ENCODE measurements at places on chromosomes 11 and 22.

DNA sequence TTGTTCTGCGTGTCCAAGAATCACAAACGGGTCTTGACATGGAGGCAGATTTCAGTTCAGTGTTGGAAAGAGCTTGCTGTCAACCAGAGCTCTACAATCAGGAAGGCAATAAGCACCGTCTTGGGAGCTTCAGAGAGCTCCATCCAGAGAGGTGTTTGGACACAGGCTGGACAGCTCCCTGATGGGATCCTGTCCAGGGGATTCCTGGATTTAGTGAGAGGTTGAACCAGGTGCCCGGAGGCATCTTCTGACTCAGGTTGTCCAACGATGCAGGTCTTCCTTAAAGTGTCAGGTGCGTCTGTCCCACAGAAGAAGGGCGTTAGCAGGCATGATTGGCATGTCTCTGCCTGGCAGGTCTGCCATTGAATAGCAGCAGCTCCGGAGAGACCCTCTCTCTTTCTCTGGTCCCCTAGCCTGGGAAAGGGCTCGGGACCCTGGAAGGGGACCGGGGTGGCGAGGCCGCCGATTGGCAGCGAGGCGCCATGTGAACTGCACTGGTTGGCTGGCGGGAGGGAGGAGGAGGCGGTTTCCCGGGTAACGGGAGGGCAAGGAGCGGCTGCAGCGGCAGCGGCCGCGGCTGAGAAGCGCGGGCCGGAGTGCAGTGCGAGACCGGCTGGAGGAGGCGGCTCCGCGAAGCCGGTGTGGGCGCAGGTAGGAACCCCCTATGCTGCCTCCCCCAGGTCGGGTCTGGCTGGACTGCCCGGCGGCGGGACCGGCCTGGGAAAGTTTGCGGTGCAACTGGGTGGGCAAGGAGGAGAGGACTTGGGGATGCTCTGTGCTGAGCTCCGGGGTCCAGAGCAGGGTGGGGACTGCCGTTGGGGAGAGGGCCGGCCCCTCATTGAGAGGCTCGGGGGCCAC lies 104.1 kb upstream of the E2F8 start:
- peak; percentile 59 for DNase-seq

- no peak for DNase-seq
Observed at GRCh38 chr11:35949242-35949641, 5.4 kb downstream of the LDLRAD3 start.

DNA sequence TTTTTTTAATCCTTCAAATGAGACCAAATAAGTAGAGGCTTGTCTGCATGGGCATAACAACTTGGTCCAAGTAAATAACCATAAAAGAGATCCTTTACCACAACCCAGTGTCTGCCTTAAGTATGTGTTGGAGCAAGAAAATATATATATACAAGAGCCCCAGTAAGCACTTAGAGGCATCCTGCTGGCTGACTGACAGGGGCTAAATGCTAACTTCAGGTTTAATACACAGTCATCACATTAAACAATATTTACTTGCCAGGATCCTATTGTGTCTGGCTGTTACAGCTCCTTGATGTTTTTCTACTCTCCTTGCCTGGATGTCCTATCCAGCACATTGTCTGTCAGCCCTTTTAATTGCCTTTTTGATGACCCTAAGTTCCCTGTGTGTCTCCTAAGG lies 37.5 kb upstream of the MMP20 start:
- DNase-seq, result no peak

DNA sequence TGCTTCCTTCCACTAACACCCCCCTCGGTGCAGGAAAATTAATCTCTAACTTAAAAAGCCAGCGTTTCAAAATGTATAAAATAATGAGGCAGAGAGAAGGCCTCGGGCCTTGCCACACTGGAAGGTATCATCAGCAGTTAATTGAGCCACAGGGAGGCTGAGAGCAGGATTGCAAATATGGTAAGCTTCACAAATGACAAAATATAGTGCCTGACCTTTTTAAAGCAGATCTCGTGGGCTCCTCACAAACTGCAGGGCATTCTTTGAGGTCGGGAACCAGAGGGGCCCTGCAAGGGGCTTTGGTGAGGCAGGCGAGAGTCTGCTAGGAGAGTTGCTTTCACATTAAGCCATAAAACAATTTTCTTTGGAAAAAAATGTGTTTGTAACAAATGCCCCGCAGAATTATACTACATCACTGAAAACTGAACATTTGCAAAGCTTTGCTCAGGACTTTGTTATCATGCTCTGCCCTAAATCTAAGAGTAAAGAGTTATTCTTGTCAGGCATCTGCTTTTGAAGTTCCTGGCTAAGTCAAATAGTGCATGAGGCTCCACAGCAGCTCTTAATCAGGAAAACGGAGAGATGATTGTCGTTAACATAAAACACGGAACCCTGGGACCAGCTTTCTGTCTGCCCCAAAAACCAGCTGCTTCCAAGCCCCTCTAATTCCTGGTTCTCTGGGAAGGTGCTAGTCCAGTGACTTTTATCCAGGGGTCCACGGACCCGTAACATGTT lies 61.4 kb upstream of the SYT13 start:
- no peak for DNase-seq

DNA sequence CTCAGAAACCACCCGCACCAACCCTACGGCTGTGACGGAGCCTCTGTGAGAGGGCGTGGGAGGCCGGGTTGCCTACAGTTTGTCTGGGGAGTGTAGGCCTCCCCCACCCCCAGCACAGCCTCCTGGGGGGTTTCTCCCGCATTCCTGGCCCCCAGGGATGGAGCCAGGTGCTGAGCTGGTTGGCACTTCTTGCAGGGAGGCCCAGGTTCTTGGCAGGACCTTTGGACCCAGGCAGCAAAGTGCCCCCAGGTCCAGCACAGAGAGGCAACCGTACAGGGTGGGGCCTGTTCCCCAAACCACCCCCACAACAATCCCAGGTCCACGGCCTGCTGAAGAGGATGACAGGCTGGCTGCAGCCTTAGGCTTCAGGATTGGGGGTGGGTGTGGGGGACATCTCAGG lies 36.5 kb downstream of the MACROD1 start:
- DNase-seq, result no peak

GRCh38 chr22:42969348-42969975 lies 45.5 kb downstream of the PACSIN2 start:
- no peak for DNase-seq

DNA sequence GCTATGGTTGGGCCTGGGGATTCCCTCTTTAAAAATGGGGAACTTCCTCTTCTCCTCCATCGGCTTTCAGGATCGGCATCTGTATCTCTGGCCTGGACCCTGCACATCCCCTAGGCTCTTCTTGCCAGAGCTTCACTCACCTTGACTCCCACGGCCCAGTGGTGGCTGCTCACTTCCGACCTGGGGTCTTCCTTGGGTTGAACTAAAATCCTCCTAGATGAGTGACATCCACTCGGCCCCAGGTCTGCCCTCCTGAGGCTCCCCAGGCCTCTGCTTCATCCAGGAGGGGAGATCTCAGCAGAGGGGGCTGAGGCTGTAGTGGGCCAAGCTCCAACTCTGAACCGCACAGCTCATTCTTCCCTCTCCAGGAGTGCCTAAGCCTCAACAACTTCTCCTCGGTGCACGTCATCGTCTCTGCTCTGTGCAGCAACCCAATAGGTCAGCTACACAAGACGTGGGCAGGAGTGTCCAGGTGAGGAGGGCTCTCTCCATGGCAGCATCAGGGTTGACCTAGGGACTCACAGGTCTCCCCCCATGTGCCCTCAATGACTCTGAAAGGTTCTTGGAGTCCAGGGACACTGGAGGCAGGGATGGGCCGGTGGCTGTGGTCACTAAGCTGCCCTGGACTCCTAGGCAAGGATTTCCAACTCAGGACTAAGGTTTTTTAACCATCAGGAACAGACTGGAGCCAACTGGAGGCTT lies 3.3 kb downstream of the RGL4 start:
- no peak for DNase-seq

DNA sequence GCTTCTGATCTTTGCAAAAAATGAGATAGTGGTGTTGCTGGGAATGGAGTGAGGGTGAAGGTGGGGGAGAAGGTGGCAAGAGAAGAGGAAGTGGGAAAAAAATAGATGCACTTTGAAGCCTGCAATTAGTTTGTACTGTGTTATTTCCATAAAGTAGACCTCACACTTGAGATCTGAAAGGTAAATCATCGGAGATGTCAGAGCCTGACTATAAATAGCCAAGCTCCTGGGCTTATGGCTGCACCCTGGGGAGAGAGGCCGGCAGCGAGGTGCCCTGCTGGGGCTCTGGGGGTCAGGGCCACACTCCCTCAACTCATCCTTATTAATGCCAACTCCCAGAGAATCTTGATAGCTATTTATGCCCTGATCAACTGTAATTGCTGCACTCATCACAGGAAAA lies 134.4 kb downstream of the NXPE2 start:
- DNase-seq, result no peak

GRCh38 chr11:36073411-36074203 lies 129.7 kb downstream of the LDLRAD3 start:
- DNase-seq, result no peak

GRCh38 chr11:19686234-19686633 lies 26.4 kb upstream of the NAV2 start:
- DNase-seq, result no peak

DNA sequence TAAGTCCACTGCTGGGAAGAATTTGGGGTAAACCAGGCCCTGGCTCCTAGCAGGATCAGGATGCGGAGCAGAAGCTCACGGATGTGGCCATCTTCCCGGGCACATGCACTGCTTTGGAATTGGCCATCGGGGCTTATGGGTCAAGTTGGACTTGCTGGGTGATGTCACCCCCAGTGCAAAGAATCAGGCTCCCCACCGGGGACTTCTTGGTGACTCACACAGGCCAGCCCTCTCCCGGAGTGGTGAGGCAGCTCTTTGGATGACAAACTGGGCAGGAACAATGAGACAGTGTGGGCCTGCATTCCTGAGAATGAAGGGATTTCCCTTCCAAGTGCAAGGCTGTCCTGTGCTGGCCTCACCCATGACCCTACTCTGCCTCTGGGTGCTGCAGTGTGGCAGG lies 128.8 kb upstream of the ANO1 start:
- DNase-seq, result no peak

DNA sequence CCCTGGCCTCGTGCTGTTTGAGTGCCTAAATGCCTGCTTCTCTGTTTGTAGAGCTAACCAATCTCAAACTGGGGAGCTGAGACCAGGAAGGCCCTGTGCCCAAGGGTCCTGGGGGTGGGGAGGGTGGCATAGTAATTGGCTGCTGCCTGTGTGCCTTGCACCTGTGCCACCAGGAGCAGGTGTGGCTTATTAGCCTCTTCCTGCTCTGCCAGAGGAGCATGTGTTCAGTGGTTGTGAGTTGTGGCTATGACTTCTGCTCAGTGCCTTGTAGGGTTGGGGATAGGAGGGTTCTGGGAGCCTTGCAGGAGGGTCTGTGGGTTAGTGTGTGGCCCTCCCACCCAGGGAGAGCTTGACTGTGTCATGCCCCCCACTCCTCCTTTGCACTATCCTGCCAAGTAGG lies 109.2 kb downstream of the ZBTB16 start:
- no peak for DNase-seq

DNA sequence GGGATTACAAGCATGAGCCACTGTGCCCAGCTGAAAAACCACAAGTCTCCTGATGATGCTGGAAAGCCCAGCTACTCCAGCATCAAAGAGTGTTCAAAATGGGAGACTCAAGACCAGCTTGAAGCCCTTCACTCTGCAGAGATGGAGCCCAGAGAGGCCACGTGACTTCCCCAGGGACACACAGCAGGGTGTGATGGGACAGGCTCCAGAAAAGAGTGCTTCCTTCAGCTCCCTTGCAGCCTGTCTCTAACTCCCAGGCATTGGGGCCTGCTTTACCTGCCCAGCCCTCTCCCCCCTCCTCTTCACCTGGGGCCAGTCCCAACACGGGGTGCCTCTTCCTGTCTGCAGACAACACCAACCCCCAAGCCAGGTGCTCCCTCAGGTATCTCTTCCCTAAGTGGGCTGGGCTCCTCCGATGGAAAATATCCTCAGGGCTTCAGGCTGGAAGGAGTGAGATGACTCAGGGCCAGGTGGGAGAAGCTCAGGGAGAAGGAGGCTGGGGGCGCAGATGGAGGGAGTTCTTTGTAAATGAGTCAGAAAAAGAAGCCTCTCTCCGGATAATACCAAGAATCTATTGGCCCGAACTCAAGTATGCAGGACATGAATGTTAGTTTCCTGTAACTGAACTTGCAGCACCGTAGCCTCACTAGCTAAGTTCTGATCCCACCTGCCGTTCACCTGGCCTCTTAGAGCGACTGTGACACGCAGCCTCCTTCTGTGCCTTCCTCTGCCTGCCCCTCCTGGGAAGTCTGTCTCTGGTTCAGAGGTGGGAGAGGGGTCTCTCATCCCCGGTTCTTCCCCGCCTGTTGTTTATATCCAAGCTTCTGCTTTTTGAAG lies 326.6 kb downstream of the MN1 start:
- no peak for DNase-seq

- no peak for DNase-seq
Observed at GRCh38 chr11:67983951-67984350, 19.9 kb downstream of the UNC93B1 start.

GRCh38 chr11:4211991-4212390 lies 117.4 kb downstream of the RRM1 start:
- DNase-seq, result peak; percentile 31

DNA sequence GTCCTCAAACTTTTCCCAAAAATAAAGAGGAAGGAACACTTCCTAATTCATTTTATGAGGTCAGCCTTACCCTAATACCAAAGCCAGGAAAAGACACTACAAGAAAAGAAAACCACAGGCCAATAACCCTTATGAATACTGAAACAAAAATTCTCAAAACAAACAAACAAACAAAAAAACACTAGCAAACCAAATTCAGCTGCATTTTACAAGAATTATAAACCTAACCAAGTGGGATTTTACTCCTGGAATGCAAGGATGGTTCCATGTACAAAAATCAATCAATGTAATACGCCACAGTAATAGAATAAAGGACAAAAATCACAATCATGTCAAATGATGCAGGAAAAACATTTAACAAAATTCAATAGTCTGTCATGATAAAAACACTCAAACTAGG lies 13.3 kb downstream of the ARVCF start:
- no peak for DNase-seq

GRCh38 chr11:69903211-69903610 lies 84.0 kb upstream of the FGF3 start:
- no peak for DNase-seq

DNA sequence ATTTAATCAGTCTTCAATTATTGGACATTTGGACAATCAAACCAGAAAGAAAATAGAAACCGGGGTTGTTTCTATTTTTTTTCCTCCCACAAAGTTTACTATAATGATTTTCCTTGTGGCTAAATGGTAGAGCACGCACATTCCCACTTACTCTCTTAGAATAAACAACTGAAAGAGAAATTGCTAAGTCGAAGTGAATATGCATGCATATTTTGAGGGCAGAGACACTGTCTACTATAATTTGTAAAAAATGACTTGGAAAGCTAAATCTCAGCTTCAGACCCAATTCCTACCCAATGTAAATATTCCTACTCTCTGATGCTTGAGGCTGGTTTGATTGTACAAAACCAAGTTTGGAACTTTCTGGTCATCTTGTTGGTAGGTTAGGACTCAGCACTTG lies 66.7 kb upstream of the PAX6 start:
- DNase-seq, result no peak

Measured in right kidney (tissue), 9 donors.